Muscle of leg (tissue), 16 donors: ENCODE measurements at places on chromosomes 7 and 10. TPM values are rescaled to one million over a fixed set of nuclear protein-coding genes. Genes with fewer than 3 reads are reported as not detected.

PRLHR gene
- total RNA-seq, result not detected

DNA sequence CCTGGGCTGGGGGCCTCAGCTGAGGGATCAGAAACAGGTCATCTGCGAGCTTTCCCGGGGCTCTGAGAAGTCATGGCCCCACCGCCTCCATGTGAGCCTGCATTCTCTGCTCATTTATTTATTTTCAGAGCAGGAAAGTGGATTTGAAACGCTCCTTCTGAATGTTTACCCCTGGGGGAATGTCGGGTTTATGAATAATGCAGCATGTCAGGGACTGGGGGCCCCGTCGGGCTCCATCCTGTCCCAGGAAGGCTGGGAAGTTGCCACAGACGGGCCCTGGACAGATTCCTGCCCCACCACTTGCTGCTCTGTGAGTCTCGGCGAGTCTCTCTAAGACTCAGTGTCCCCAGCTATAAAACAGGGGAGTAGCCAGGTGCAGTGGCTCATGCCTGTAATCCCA lies 11.9 kb upstream of the GTF2IRD1 start:
- peaks cover 7% of the 10 kb centered on the region for H3K27me3 ChIP-seq
- H3K27ac ChIP-seq, result no peak overlapping the region
- no peaks in the 10 kb centered on the region for H3K36me3 ChIP-seq
- no peak overlapping the region for H3K4me3 ChIP-seq
- H3K4me1 ChIP-seq, result peaks cover 6% of the 10 kb centered on the region

PFKFB3 gene
- total RNA-seq, result 11.0 TPM

DNA sequence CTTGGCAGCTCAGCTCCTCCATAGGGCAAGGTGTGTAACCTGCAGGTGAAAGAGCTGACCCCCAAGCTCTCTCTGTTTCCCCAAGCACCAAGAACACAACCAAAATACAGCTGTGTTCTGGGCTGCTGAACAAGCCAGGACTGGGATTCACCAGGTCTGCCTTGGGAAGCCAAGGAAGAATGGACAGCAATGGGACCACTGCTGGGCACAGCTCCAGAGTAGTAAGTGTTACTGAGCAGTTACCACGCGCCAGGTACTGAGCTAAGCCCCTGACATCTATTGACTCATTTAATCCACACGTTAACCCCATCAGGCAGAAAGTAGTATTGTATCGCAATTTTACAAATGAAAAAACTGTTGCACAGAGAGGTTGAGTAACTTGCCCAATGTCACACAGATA lies 168.3 kb downstream of the GRID1 start:
- H3K4me3 ChIP-seq, result no peak overlapping the region
- no peak overlapping the region for H3K27ac ChIP-seq
- H3K4me1 ChIP-seq, result no peaks in the 10 kb centered on the region
- no peaks in the 10 kb centered on the region for H3K36me3 ChIP-seq
- peaks cover 5% of the 10 kb centered on the region for H3K27me3 ChIP-seq

DNA sequence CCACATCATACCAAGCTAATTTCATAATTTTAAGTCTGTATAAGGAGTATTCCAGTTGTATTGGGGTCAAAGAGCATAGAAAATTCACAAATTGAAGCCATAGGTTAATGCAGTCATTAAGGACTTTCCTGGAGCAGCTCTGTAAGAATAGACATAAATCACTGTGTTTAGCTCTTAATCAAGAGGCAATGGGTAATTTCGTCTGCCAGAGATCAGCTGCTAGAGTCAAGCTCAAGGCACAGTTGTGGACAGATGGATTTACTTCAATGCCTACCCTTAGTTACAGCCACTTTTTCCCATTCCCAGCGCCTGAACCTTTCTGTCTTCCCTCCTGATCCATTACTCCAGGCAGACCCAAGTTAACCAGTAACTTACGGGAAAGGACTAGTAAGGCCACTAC lies 40.6 kb upstream of the AGBL3 start:
- peaks cover 41% of the 10 kb centered on the region for H3K36me3 ChIP-seq
- no peak overlapping the region for H3K4me3 ChIP-seq
- no peak overlapping the region for H3K27ac ChIP-seq
- no peaks in the 10 kb centered on the region for H3K27me3 ChIP-seq

PAX4 gene
- not detected for total RNA-seq

DNA sequence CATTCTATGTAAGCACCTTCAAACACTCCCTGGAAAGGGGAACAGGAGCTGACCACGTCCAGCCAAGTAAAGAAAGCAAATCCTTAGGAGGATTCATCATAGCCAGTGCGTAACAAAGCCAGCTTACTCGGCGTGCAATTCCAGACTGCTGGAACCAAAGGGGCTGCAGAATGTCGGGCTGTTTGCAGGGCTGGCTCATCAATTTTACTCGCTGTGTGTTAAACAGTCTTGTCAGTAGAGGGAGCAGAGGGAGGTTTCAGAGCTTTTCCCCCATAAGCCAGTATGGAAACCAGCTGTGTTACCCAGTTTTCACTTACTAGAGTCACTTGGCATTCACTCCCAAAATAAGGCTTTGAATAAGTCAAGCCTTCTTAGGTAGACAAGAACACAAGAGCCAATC lies 127.1 kb downstream of the KMT2E start:
- H3K27ac ChIP-seq, result no peak overlapping the region
- DNase-seq, result peak; percentile 67
- no peaks in the 10 kb centered on the region for H3K27me3 ChIP-seq

FAM237B gene
- total RNA-seq, result not detected
